ENCODE measurements at places on chromosomes 2 and 18.
A peak's percentile ranks its signal among the peaks of the same experiment; 100 is the strongest.

GRCh38 chr2:68911246-68911645, 40.0 kb upstream of the BMP10 start:
- peak; percentile 18 for DNase-seq

DNA sequence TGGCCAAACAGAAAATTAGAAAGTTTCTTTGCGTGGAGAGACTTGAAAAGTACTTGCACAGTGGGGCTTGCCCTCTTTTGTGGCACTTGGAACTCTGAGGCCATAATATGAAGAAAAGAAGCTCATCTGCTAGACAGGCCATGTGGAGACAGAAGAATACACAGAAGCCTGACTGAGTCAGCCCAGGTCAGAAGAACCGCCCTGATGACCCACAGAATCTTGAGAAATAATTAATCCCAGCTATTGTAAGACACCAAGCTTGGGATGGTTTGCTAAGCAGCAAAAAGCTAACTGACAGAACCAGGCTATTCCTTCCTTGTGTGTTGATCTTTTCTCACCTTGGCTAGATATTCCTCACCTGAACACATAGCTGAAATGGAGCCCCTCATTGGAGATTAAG, 33.7 kb downstream of the G6PC2 start:
- DNase-seq, result no peak

DNA sequence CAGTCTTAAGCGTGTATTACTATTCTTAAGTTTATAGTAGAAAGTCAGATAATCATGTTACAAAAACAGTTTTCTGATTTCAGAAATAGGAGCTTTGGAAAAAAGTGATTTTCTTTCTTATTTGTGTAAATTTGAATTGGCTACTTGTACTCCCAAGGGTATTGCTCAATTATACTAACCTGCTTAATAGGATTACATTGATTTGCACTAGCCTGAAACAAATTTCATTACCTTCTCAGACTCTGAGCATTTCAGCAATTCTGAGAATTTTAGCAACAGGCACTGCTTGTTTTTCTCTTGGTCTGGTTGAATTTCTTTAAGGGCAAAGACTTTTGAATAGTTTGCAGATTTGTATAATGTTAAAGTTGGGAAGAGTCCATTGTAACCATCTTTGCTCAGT, 87.2 kb upstream of the NXPH2 start:
- DNase-seq, result no peak

DNA sequence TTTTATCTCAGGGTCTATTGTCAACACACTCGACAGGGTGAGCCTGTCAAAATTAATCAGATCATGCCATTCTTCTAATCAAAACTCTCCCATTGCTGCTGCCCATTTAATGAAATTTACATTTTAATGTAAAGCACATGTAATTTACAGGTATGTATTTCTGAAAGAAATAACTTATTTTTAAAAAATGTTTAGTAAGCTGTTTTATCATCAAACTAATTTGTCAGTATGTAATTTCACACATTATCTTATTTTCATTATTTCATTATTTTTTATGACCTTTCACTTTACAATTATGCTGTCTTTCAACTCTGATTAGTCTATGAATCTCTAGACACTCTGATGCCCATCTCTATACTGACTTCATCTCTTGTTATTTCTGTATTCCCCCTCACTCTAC, 467.8 kb downstream of the ZNF804A start:
- no peak for DNase-seq

GRCh38 chr2:78811955-78812610, 213.4 kb upstream of the REG3G start:
- no peak for DNase-seq

DNA sequence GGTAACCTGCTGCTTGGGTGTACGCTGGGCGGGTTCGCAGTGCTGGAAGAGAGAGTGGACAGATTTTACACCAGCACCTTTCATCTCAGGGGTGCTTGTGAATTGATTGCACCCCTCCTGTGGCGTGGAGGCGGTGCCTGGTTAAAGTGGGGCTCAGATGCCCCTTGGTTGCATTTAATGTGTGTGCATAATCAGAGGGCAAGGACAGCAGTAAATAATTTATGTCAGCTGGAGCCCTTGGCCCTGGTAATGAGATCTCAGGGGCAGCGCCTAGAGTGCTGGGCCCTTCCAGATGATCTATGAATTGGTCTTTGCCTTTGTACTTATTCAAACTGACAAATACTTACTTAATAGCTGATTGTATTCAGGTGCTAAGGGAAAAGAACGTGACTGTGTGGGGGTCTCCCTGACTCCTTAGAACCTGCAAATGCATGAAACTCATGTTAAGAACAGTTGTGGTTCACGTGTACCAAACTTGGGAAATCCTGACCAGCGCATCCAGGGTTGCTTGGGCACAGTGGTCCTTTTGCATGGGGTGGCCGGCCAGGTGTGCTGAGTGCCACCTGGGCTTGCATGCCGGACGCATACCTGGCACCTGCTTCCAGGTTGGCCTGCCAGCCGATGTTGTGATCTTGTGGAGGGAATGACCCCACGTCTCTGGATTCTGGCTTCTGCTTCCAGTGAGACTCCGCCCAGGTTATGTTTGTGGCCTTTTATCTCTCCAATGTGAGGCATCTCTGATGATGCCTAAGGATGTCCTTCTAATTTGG, 118.5 kb downstream of the AGAP1 start:
- no peak for DNase-seq

DNA sequence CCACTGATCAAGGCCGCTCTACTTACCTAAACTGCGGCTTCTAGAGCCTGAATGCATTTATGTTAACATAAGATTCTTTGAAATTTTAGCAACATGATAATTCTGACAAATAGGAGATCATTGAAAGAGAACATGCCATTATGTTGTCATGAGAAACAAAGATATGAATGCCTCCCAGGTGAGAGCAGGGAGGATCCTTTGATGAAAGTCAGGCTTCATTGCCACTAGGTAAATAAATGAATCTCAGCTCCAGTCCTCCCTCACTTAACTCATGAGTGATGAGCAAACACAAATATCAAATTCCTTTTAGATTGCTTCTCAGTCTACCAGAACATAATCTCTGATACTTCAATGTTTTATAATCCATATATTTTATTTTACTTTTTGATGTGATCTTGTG, 463.2 kb upstream of the CDH7 start:
- no peak for DNase-seq

DNA sequence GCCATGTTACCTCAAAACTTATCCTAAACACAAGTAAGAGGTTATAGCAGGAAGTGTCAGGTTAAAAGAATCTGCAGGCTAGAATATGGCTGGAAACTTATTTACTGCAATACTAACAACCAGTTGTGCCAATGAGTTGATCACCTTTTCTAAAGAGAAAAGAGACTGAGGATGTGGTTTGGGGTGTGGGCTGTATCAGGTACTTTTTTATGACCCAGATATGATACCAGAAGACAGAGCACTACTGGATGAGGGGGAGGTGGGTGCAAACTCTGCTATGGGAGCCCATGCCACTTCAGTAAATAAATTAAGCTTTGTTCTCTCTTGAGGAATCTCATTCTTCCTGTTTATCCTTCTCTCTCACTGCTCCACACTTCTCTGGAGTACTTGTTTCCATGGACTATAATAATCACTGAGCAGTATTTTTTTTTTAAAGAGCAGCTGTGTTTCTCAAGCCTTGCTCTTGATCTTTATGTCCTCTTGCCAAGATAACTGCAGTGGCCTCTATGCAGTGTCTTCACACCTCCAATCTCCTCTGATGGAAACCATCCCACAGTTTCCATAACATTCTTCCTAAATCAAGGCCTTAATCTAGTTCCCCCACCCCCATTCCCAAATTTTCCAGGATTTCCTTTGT, 51.2 kb upstream of the NOSTRIN start:
- peak; percentile 69 for DNase-seq

DNA sequence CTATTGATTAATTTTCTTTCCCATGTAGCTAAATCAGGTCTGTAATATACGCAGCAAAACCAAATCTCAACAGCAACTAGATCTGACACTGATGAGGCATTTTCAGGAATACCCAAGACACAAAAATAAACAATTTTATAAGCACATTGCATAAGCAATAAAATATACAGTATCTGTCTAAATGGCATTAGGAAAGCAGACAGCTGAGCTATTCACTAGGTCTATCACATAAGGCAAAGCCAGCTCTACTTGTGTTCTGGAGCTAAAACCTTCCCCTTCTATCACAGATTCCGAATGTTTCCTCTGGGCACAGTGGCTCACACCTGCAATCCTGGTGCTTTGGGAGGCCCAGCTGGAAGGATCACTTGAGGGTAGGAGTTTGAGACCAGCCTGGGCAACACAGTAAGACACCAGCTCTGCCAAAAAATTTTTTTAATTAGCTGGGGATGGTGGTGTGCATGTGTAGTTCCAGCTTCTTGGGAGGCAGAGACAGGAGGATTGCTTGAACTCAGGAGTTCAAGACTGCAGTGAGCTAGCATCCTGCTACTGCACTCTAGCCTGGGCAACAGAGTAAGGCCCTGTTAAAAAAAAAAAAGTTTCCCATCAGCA, 21.1 kb downstream of the PTPN2 start:
- DNase-seq, result no peak

DNA sequence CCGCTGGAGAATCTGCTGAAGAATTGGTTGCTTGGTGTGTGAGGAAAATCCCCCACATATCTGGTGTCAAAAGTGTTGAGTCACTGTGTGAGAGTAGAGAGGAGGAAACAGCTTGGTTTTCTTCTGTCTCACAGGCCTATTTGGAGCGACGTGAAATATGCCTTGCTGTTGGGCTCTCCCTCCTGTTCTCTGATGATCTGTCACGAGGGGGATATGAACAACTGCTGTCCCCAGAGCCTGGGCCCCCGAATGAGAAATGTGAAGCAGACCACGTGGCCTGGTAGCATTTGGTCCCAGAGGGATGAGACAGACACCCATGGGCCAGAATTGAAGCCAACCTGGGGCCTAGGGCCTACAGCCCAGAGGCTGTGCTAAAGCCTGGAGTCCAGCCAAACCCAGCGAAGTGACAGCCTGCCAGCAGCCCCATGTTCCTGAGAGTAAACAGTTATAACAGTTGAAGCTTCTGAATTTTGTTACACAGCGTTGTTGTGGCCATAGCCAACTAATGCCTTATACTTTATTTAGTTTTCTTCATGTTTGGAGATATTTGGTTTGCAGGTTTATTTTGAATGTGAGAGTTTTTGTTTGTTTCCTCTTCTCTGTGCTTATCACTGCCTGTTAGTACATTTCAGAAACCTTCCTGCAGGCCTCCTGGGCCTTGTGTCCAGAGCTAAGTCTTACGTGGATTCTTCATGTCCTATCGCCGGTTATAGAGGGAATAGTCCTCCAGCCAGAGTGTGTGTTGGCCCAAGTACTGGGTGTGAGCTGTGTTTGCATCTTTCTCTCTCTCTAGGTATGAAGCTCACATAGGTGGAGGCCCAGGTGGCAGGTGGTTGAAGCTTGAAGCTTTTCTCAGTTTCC, 18.7 kb upstream of the COLEC12 start:
- no peak for DNase-seq

DNA sequence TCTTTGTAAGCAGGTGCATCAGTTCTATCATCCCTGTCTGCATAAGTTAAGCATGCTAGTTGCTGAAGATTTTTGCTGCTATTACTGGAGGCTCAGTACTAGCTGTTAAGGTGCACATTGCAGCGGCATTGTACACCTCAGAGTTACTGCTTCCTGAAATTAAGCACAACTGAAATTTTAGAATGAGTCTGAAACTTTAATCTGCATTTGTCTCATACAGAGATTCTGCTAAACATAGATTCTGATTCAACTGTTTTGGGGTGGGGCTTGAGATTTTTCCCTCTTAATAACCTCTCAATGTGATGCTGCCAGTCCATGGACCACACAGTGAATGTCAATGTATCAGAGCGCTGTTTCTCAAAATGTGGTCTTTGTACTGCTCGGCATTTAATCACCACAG, 585.7 kb upstream of the GCFC2 start:
- DNase-seq, result no peak

DNA sequence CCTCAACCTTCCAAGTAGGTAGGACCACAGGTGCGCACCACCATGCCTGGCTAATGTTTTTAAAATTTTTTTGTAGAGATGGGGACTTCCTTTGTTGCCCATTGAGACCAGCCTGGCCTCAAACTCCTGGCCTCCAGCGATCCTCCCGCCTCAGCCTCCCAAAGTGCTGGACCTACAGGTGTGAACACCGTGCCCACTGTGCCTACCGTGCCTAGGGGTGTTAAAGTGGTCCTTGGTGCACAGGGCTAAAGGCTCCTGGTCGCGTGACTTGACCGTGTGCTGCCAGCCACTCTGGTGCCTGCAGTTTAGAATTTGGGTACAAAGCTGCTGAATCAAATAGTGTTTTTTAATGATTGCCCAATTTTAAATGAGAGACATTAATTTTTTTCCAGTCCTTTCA, 51.0 kb upstream of the KCNG2 start:
- DNase-seq, result no peak

DNA sequence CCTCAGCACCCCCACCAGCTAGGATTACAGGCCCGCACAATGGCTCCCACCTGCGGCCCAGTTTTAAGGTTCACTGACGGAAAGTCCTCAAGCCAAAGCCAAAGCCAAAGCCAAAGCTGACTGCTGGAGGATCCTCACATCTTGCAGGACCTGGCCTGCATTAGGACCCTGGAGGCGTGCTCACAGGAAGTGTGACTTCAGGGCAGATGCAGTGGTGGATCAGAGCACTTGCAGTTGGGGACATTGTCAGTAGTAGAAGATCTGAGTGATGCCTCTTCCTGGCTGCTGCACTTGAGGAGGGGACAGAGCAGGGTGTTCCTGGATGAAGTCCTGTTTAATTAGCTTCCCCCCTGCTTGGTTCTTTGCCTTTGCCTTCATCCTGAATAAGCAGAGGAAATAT, 69.0 kb upstream of the ALPP start:
- DNase-seq, result no peak

DNA sequence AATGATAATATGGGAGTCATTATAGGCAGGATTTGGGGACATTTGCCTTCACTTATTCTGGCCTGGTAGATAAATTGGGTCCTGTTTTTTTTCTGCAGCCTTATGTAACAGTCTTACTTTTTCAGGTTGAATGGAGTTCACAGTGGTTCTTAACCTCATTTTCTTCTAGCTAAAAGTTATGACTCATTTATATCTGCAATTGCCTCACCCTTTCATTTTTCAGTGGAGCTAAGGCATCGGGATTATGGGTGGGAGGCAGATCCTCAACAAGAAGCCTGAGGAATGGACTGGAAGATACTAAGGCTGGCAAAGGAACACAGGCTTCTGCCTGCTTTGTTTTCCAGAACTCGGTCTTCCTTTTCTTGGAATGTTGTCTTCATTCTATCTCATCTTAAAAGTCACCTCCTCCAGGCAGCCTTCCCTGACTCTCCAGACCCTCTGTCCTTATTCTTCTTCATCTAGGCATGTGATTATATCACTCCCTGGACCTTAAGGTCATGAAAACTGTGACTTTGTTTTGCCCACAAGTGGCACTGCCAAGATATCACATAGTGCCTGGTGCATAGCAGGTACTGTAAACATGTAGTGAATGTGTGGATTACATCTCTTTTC, 41.0 kb upstream of the ACSL3 start:
- no peak for DNase-seq

GRCh38 chr2:25367296-25367695, 25.6 kb upstream of the DNMT3A start:
- no peak for DNase-seq

- no peak for DNase-seq
Measured at GRCh38 chr2:240810621-240811020, 9.4 kb downstream of the KIF1A start.

Measured in CD4-positive, alpha-beta T cell treated with Interleukin-17A for 1 hour (primary cell).